ENCODE measurements at places on chromosomes 2 and 18. TPM values are rescaled to one million over a fixed set of nuclear protein-coding genes. Genes with fewer than 3 reads are reported as not detected.

- no peak for DNase-seq
Observed at GRCh38 chr18:76948345-76948744, 126.0 kb downstream of the ZNF236 start.

- DNase-seq, result no peak
Observed at GRCh38 chr2:32118055-32118454, 47.6 kb upstream of the SLC30A6 start.

Gene CABLES1
- 51.2 TPM for total RNA-seq

DNA sequence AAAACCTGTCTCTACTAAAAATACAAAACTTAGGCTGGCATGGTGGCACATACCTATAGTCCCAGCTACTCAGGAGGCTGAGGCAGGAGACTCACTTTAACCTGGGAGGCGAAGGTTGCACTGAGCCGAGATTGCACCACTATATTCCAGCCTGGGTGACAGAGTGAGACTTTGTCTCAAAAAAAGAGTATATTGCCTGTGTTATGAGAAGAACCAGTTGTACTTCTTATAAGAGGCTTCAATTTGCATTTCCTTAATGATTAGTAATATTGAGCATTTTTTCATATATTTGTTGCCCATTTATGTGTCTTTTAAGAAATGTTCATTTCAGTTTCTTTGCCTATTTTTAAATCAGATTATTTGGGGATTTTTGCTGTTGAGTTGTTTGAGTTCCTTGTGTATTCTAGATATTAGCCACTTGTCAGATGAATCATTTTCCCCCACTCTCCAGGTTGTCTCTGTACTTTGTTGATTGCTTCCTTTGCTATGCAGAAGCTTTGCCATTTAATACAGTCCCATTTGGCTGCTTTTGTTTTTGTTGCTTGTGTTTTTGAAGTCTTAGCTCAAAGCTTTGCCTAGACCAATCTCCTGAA lies 75.8 kb upstream of the LRPPRC start:
- DNase-seq, result no peak

- no peak for DNase-seq
Observed at GRCh38 chr18:64179556-64180080, 30.7 kb upstream of the LINC00305 start.

DNA sequence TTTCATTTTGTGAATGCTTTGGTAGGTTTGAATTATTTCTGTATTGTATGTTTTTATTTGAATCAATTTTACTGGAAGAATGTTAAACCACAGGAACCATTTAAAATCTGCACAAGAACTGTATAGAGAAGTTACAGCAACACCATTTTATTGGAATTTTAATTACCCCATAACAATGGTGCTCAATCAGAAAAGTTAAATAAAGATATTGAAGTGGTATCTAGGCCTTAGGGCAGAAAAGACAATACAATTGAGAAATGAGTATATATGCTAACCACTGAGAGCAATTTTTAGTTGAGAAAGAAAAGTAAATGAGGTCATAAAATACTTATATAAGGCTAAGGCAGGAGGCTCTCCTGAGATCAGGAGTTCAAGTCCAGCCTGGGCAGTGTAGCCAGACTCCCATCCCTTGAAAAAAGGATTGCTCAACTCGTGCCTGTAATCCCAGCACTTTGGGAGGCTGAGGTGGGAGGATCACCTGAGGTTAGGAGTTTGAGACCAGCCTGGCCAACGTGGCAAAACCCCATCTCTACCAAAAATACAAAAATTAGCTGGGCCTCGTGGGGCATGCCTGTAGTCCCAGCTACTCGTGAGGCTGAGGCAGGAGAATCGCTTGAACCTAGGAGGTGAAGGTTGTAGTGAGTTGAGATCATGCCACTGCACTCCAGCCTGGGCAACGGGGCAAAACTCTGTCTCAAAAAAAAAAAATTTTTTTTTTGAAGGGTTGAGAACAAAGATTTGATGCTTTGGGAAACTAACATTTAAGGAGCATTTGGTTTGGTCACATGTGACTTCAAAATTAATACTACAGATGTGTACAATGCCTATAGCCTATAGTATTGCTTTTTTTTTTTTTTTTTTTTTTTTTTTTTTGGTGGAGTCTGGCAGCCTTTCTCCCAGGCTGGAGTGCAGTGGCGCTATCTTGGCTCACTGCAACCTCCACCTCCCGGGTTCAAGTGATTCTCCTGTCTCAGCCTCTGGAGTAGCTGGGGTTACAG lies 212.9 kb upstream of the STON1 start:
- DNase-seq, result no peak

GRCh38 chr2:141528990-141529389 lies 601.8 kb downstream of the LRP1B start:
- DNase-seq, result no peak

Gene FAM237A
- not detected for total RNA-seq

GRCh38 chr2:237281836-237282306 lies 132.1 kb downstream of the COL6A3 start:
- no peak for DNase-seq

DNA sequence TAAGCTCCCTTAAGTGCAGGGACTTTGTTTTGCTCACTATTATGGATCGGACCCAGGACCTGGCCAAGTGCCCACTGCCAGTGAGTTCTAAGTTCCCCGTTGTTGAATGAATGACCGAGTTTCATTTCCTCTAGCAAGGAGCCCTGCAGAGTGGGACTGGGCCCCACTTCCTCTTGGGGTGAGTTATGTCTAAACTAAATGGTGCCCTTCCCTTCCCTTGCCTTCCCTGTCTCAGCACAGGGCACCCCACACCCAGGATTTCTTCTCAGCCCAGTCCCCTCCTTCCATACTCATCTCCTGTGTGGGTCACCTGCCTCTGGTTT lies 195.3 kb upstream of the HS6ST1 start:
- no peak for DNase-seq

DNA sequence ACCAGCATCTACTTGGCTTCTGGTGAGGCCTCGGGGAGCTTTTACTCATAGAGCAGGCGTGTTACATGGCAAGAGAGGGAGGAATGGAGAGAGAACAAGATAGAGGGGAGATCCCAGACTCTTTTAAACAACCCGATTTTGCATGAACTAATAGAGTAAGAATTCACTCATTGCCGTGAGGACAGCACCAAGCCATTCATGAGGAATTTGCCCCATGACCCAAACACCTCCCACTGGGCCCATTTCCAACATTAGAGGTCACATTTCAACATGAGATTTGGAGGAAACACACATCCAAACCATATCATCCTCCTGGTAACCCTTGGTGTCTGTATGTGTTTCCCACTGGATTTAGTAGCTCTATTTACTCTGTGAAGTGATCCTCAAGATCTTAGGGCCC lies 249.9 kb upstream of the SP5 start:
- no peak for DNase-seq

Gene MOGAT1
- total RNA-seq, result not detected

DNA sequence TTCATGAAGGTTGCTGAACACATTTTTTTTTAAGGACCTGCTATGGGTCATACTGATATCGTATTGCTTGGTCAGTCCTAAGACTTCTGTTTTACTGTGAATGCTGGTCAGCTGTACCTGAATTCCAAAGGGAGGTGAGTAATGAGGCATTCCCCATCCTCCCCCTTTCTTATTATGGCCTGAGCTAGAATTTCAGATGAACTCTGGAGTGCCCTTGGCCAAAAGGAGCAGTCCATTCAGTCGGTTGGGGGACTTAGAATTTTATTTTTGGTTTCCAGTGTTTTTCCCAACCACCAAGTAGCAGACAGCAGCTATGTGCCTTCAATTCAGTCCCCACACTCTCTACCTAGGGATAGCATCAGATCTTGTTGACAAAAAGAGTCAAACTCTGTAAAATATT lies 26.9 kb upstream of the PDCL3 start:
- no peak for DNase-seq

Gene GKN1
- not detected for total RNA-seq

- DNase-seq, result no peak
Observed at GRCh38 chr2:71157124-71157793, 26.8 kb downstream of the MPHOSPH10 start.

Gene TUBB8B
- not detected for total RNA-seq

GRCh38 chr2:76506538-76506937 lies 795.8 kb upstream of the GCFC2 start:
- DNase-seq, result no peak

Gene HOXD11
- 2.2 TPM for total RNA-seq

DNA sequence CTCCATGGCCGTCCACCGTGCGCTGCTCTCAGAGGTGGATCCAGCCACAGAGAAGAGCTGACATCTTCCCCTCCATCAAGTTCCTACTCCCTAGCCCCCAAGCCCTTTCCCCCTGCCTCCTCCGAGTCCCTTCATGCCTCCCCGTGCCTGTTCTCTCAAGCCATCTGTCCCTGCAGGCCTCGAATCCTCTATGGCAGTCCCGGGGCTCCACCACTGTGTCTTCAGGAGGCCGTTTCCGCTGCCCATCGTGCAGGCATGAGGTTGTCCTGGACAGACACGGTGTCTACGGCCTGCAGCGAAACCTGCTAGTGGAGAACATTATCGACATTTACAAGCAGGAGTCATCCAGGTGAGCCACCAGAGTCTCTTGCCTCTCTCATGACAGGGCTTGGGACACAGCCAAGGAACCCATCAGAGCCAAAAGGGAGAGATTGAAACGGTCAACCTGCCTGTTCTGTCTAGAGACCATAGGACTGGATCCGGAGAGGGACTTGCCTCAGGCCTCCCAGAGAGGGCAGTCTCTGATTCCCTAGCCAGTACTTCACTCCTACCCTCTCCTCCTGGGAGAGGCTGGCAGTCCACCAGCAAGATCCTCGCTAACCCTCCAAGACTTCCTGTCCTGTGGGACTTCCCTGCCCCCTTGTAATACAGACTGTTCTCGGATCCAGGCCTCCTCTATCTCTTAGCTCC lies 9.7 kb downstream of the UCN start:
- DNase-seq, result no peak

DNA sequence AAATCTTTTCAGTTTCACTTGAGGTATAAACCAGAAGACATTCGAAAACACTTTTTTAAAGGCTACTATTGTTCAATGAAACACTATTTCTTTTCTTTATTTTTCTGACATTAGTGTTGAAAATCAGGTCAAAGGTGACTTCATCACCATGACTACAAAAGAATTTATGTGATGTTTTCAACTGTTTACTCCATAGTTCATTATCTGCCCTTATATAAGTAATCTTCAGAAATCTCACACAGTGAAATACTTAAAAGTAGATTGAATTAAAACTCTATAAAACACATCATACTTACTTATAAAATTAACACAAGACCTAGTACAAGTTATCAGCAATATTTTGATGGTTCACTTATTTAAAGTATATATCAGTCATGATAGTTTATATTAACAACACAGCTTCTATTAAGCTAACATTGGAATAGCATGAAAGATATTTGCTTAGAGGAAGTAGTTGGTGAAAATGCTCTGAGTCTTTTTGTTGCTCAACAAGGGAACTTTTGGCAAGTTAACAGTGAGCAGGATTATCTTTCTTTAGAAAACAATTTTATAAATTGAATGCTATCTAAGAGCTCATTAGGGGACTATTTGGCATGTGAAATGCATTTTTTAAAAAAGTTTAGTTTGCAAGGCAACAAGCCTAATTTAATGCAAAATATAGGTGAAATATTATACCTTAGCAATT lies 60.8 kb downstream of the MC4R start:
- no peak for DNase-seq

GRCh38 chr18:23438608-23439366 lies 14.3 kb upstream of the RIOK3 start:
- no peak for DNase-seq

DNA sequence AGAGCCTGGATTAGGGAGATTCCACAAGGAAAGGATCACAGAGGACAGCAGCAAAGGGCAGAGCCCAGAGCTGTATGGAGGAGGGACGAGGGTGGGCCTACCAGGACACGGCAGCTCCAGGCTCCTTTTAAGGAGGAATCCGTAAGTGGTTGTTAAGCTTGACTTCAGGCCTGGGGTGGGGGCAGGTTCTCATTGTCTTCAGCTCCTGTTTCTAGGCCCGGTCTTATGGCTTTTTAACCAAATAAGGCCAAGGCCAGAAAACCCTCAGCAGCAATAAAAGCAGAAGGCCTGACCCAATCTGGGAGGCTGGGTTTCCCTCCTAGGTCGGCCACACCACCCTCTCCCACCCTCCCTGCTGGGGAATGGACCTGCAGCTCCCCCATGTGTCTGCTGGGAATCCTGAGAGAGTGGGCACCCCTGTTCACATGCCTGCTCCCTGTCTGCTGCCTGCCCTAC lies 111.2 kb downstream of the PLB1 start:
- DNase-seq, result no peak

- DNase-seq, result no peak
Observed at GRCh38 chr2:212894026-212894425, 257.4 kb downstream of the IKZF2 start.

Gene TRABD2A
- 1.3 TPM for total RNA-seq

- DNase-seq, result no peak
Observed at GRCh38 chr2:96514521-96514920, 9.4 kb upstream of the NEURL3 start.

DNA sequence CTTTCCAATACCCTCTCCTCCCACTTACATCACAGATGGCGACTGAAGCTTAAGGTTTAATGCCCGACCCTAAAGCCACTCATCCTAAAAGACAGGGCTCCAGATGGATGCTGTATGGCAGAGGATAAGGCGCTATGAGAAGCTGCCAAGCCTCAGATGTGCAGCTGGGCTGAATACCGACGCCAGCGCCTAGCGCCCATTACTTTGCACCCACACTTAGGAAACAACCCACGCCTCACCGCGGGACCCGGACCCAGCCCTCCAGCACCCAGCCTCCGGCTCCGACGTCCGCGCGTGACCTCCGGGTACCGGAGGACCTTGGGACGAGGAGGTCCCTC lies 335 bp downstream of the TRAK2 start:
- no peak for DNase-seq

GRCh38 chr18:36564841-36565240 lies 264.0 kb downstream of the TPGS2 start:
- DNase-seq, result no peak

DNA sequence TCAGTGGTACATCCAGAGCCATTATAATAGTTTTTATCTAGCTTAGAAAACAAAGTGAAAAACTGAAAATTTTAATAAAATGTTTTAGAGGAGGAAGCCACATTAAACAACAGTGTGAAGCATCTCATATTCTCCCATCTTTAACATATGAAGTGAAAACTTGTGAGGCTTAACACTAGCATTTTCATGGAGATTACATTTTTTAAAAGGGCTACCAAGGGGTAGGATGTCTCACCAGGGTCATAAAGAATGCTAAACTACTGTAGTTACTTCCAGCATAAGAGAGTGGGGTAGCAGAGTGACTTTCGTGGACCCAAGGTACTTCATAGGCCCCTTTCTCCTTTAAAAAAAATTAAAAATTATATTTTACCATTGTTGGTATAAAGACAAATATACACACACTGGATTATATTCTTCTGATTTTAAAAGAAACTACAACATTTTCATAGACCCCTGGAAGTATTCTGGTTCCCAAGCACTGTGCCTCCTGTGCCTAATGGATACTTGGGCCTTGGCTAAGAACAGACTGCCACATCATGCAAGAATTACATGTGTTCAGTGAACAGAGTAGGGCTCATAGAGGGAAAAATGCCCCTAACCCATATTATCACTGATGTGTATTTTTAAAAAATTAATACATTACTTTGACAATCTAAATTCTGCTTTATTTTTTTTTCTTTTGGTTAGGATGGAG lies 148.4 kb downstream of the SLC39A10 start:
- no peak for DNase-seq

Data from glomerular endothelial cell (primary cell).